ENCODE measurements at places on chromosomes 7 and 10. TPM values are rescaled to one million over a fixed set of nuclear protein-coding genes. Genes with fewer than 3 reads are reported as not detected.

DNA sequence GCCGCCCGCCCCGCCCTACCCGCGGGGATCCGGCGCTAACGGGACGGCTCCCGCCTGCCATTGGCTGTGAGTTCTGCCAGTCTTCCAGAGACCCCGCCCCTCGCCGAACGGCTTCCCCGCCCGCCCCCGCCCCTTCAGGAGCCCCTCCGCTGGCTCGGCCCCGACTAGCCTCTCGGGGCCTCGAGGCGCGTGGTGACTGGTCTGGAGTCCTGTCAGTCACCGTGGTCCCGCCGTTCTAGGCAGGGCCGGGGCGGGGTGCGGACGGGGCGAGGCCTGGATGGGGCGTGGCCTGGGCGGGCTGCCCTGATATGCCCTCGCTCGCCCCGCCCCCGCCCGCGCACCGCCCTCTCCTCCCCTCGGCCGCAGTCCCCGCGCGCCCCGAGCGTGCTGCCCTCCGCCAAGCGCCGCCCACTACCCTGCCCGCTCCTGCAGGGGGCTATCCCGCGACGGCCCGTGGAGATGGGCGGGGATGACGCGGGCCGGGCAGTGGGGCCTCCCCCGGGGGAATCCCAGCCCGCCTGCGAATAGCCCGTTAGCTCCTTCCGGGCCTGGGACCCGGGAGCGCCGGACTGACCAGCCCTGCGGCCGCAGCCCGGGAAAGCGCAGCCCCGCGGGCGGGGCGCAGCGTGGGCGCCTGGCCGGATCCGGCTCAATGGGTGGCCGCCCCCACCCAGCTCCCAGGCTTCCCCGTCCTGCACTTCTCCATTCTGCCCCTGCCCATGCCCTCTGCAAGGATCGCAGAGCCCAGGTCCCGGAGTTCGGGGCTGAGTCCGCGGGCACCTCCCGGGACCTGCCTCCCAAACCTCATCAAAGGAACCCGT is 444 bp upstream of the HIP1 start:
- peaks cover 16% of the 10 kb centered on the region for H3K27me3 ChIP-seq
- no peak overlapping the region for H3K27ac ChIP-seq
- H3K4me1 ChIP-seq, result no peaks in the 10 kb centered on the region
- peak overlapping the region; percentile 87 for H3K4me3 ChIP-seq

LRIT1 gene
- not detected for total RNA-seq

DNA sequence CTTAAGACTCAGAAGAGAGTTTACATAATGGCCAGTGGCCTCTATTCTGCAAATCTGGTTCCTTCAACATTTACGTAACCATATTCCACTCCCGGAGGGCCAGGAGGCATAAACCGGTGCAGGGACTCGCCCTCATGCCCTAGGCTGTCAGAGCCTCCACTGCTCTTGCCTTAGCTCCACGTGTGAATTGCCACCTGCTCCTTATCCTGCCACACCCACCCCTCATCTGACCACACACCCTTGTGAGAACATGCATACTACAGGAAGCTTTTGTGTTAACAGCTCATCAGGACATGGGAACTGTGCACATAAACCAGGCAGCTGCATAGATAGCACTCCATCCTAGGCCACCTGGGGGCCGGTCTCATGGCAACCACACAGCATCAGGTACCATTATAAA is 146.7 kb upstream of the PFKP start:
- no peaks in the 10 kb centered on the region for H3K27me3 ChIP-seq
- no peak overlapping the region for H3K27ac ChIP-seq
- H3K36me3 ChIP-seq, result no peaks in the 10 kb centered on the region
- peak; percentile 17 for DNase-seq
- H3K4me3 ChIP-seq, result no peak overlapping the region

AHCYL2 gene
- total RNA-seq, result 31.4 TPM

CHN2 gene
- total RNA-seq, result 14.1 TPM

Measured in endodermal cell (in vitro differentiated cells).